ENCODE measurements at places on chromosomes 2 and 18.

- no peak for DNase-seq
These were observed 320.9 kb upstream of the ETAA1 start for GRCh38 chr2:67076239-67076624.

DNA sequence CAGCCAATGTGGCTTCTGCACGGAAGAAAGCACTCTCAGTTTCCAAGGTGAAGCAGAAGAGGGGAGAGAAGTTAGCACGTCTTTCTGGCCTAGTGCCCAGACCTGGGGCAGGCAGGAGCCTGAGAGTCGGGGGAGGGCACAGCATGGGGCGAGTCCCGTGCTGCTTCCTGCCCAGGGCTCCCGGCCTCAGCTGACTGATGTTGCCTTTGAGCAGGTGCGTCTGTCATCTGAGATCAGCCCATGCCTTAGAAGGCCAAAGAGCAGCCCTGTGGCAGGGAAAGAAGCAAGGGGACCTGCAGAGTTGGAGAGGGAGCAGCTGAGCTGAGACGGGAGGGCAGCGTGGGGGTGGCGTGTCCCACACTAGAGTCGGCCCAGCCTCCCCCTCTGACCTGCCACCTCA, 3.3 kb downstream of the KCNIP3 start:
- no peak for DNase-seq

- DNase-seq = no peak
These were observed 56.8 kb downstream of the POLR1A start for GRCh38 chr2:86048888-86049287.

DNA sequence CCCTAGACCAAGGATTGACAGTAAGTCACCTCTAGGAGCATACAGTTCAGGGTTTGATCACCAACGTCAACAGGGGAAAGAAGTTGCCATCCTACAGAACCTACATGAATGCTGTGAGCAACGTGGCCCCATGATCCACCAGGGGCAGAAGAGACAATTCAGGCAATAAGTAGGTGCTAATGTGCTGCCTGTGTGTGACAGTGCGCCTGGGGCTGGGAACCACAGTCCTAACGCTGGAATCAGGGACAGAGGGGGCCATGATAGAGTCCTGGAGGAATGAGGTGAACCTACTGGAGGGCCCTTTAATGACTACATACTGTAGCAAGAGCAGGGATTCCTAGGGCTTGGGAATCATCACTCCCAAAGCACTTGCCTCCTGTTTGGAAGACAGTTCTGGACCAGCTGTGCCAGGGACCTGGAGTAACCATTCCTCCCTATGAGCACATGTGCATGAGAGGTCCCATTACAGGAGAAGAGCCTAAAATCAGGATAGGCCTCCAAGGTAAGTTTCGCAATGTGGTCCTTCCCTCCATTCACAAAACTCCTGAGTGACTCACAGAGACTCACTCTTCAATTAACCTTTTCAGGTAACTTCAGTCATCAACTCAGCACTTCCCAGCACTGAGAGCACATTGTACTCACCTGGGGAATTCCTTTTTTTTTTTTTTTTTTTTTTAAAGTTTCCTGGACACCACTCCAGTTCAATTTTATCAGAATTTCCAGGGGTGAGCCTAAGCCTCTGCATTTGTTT, 214.0 kb downstream of the TMEM163 start:
- no peak for DNase-seq

DNA sequence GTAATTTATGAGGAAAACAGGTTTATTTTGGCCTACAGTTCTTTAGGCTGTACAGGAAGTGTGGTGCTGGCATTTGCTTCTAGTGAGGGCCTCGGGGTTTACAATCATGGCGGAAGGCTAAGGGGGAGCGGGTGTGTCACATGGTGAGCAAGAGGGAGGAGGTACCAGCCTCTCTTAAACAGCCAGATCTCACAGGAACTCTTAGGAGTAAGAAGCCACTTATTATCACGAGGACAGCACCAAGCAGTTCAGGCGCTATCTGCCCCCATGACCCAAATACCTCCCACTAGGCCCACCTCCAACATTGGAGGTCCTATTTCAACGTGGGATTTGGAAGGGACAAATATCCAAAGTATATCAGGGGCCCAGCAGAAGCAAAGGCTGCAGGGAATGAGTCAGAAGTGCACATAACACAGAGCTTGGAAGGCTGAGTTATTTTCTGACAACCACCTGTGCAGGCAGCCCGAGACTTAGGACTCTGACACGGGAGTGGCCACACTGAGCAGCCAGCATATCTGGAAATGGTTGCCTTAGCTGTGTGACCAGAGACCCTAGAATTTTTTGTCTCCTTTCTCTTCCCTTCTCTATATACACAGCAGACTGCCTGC, 170.9 kb downstream of the PRPF40A start:
- DNase-seq = no peak

GRCh38 chr2:177606636-177607035, 214.1 kb downstream of the AGPS start:
- no peak for DNase-seq

GRCh38 chr18:80009661-80010550, 21.5 kb upstream of the TXNL4A start:
- DNase-seq = no peak

- no peak for DNase-seq
These were observed 7.8 kb downstream of the INO80C start for GRCh38 chr18:35489913-35490490.

- DNase-seq = no peak
These were observed 52.1 kb downstream of the FN1 start for GRCh38 chr2:215383652-215384279.

DNA sequence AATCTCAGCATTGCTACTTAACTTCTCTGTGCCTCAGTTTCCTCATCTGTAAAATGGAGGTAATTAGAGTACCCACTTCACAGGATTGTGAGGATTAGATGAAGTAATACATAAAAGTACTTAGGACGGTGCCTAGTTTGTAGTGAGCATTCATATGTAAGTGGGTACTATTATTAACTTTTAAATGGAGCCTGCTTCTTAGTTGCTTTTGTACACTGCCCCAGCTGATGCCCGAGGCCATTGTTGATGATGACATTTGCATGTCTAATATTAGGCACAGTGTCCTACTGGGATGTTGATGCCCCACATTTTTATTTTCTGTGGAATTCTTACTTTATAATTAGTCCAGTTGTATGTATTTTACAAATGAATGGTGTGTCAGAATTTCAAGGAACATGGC, 79.7 kb upstream of the STON1 start:
- no peak for DNase-seq

- DNase-seq = no peak
These were observed 57.8 kb upstream of the CYP26B1 start for GRCh38 chr2:72205504-72205881.

DNA sequence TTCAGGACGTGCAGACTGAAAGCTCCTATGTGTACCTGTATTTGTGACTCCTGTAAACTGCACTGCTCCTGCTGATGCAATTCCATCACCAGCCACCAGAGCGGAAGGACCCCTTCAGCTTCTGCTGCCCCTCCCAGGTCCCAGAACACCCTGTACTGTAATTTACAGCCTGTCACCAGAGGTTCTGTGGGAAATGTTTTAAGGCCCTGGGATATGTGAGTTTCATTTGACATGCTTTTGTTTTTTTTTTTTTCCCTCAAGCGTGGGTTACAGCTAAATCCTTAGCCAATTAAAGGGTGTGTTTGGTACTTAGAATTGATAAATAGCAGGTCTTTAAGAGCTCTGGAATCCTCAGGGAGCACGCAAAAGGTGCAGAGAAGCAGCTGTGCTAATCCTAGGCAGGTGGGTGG, 79.4 kb downstream of the KCTD1 start:
- DNase-seq = no peak

GRCh38 chr18:36660311-36660710, 168.5 kb downstream of the TPGS2 start:
- no peak for DNase-seq

DNA sequence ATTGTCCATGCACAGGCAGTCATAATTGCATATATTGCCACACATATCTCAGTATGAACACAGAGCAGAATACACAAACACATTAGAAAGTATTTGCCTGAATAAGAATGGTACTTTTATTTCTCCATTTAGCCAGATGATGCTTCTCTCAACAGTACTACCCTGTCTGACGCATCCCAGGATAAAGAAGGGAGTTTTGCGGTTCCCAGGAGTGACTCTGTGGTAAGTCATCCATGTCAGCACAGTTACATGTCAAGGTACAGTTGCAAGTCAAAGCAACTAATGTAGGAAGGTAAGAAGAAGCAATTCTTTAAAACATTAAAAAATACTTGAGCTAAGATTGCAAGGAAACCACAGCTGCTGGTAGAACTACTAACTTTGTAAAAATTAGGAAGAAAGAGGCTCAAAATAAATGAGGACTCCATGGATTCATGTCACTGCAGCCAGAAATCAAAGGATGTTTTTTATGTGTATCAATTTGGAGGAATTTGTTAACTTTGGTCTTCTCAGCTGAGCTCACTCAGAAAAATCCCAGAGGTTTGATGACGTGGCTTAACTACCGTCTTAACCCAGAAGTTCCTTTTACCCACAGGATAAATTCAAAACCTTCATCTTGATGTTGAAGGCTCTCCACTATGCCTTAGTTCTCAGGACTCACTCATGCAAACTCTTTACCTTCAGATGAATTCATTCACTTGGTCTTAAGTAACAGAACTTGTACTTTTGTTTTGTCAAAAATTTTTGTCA, 130.3 kb downstream of the ARHGAP28 start:
- DNase-seq = no peak

DNA sequence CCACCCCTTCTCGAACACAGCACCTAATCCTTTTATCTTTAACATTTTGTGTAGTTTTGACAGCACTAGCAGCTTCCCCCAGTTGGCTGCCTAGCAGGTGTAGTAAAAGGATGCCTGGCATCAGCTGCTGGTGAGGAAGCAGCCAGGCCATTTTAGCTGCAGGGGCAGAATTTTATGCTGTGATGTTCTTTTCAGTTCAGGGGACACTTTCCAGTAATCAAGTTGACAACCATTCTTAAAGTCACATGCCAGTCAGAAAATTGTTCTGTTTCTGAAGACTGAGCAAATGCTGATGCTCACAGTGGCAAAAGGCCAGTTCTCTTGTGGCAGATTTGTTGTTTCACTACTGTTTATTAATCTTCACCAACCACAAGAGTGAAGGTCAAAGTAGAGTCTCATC, 570.8 kb downstream of the CCDC85A start:
- no peak for DNase-seq

DNA sequence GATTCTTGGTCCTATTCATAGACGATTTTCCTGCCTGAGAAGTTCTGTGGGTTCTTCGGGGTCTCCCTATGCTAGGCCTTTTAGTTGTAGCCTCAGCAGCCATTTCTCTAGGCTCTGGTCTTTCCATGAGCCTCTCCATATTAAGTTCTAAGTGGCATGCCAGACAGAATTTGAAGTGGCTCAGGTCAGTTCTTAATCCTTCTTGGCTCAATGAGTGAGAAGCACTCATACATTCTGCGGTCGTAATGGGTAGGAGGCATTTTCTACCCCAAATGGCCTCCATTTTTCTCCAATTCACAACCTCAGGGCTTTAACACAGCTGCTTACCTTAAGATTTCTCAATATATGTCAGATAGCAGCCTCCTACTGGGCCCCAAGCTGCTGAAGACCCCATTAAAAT, 405.3 kb upstream of the GALNT5 start:
- no peak for DNase-seq

DNA sequence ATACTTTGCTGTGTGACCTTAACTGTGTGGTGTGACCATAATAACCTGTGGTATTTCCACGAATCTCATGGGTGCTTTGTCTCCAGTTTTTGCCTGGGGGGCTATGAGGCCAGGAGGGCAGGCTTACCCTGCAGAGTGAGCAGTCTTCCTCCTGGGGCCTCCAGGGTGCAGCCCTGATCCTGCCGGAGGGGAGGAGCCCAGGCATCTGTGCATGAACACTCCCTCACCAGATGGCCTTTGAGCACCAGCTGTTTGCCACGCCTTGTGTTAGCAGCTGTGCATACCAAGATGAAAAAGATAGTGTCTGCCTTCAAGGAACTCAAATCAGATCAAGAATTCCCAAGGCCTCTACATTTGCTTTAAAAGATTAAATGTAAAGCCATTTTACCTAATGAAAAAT, 75.0 kb upstream of the RBM44 start:
- no peak for DNase-seq

GRCh38 chr2:16189029-16189835, 248.9 kb downstream of the MYCN start:
- DNase-seq = no peak

GRCh38 chr18:28095041-28095440, 81.9 kb downstream of the CDH2 start:
- DNase-seq = no peak

- no peak for DNase-seq
These were observed 330.2 kb downstream of the DSC3 start for GRCh38 chr18:30712383-30712782.

DNA sequence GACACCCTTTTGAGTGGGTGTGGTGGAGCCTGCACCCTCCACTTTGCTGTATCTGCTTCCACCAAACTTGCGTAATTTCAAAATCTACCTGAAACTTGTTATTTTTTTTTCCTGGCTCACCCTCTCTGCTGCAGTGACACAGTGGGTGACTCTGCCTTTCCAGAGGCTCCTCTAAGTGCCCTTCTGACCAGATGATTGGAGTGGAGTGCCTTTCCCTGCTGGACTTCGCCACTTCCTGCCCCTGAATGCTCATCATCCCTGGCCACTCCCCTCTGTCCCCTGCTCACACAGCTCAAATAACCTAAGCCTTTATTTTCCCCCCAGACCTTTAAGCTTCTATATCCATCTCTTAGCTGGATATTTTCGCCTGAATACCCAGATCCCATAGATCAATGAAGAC, 777.5 kb upstream of the ID2 start:
- DNase-seq = no peak

DNA sequence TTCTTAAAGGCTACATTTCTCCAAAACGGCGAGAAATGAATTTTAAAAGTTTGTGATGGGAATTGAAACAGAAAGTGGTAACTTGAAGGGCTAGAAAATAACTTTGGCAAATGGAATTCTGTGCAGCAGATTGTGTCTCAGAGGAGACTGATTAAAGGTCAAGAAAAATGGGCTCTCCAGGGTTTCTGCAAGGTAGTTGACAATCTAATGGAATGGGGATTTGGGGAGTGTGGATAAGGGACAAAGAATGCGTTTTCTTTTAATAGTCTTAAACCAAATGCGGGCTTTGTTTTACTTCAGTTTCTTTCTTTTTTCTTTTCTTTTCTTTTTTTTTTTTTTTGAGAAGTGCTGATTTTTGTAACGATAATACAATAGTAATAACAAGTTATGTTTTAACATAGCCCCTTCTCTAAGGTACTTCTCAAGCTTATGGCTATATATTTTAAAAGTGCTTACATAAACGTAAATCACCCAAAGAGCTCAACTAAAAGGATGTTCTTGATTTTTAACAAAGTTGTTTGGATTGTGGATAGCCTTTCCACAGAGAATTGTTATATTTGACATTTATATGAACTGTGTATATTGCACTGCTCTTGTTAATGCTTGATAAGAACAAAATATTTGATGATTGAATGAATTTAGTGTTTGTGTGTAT, 36.6 kb downstream of the CAMKMT start:
- no peak for DNase-seq

GRCh38 chr2:127146071-127146725, 39.2 kb upstream of the BIN1 start:
- no peak for DNase-seq
